Osteoblast (primary cell): ENCODE measurements at places on chromosomes 2 and 18. TPM values are rescaled to one million over a fixed set of nuclear protein-coding genes. Genes with fewer than 3 reads are reported as not detected.

Gene SFT2D3
- total RNA-seq: 5.8 and 6.5 TPM in 2 replicates

- no peak for DNase-seq
These were observed 376.1 kb upstream of the TMEFF2 start for GRCh38 chr2:192570788-192571187.

- DNase-seq: no peak
These were observed 91.9 kb upstream of the LRP1B start for GRCh38 chr2:142222715-142223114.

Gene KCNE4
- total RNA-seq: 37.6 and 40.4 TPM in 2 replicates

Gene FSHR
- total RNA-seq: 0.29 and 0.36 TPM in 2 replicates

- peak; percentile 67 for DNase-seq
These were observed 872 bp downstream of the ASB1 start for GRCh38 chr2:238427435-238428162.

Gene HDAC4
- 23.3 and 30.8 TPM in 2 replicates for total RNA-seq

DNA sequence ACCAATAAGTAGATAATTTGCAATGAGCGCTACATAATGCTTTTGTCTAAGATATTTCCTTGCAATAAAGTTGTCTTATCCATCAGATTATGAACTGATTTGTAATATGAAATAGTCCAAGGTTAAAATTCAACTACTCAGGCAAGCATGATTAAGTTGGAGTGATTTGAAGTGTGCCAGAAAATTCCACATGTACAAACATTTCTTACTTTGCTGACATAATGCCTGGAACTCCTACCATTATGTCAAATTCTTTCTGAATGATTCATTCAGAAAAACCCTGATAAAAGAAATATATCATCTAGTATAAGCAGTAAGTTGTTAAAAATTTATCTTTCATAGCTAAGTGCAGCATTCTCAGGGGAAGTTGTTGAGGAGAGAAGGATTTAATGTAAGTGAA, 87.3 kb downstream of the CBLN2 start:
- DNase-seq: no peak

Gene EIF5B
- total RNA-seq: 11.2 and 15.9 TPM in 2 replicates

DNA sequence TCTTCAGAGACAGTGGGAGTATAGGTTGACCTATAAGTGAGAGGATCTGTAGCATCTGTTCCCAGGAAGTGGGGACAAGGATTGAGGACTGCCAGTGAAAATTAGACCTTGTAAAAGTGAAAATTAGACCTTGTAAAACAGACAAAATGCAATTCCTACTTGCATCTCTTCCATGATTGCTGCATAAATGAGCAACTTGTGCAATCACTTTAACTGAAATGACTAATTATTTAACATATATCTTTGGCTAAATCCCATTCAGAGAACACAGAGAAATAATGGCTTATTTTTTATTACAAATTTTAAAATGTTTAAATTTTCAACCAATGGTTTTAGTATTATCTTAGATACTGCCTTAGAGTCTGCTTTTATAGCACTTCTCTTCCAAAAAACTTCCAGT, 67.2 kb upstream of the NABP1 start:
- no peak for DNase-seq
